CD4-positive, alpha-beta memory T cell (primary cell): ENCODE measurements at places on chromosomes 16 and 17. TPM values are rescaled to one million over a fixed set of nuclear protein-coding genes. Genes with fewer than 3 reads are reported as not detected.

DNA sequence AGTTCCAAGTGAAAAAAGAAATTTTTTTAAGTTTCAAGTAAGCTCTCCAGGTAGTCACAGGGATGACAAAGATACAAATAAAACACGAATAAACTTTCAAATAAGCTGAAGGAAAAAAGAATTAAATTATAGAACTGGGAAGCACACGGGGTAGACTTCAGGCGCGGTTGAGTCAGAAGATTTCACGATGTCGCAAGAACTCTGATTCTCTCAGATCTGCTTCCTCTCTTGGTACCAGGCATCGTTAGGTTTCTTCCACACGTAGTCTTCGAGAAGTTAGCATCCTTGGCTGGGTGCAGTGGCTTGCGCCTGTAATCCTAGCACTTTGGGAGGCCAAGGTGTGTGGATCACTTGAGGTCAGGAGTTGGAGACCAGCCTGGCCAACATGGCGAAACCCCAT lies 784.1 kb upstream of the RBFOX1 start:
- no peak overlapping the region for H3K27ac ChIP-seq
- no peak overlapping the region for H3K4me3 ChIP-seq

DNA sequence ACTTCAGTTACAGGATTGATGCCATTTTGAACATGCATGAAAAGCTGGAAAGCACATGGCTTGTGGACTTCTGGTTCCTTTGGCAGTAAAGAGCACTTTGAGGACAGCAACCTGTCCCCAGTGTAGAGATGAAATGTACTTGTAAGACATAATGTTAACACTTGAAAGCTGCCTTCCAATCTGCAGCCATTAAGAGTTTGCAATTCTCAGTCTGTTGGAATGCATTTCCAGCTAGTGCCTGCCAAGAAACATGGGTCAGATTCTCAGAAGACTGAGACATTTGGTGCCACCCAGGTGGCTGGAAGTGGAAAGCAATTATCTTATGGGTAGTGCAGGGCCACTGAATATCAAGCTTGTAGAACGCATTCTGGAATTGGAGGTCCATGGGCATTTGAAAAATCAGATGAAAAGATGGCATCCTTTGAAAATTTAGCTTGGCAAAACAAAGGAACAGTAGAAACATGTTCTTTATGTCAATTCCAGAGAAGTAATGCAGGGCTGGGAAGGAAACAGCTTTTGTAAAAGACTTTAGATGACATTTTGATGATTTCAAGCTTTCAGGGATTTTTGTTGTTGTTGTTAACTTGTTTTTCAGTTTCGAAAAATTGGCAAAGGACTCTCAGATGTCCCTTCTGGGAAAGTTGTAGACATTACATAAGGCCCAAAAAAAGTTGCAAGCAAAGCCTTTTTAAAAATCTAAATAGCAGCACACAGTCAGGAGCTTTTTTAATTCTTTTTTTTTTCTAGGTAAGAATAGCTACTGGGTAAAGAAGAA lies 147.0 kb downstream of the ABCA8 start:
- H3K27me3 ChIP-seq = no peaks in the 10 kb centered on the region
- no peak overlapping the region for H3K27ac ChIP-seq
- H3K4me3 ChIP-seq = no peak overlapping the region
- H3K4me1 ChIP-seq = no peaks in the 10 kb centered on the region
- DNase-seq = no peak
- H3K36me3 ChIP-seq = no peaks in the 10 kb centered on the region

GRCh38 chr17:47013341-47013740 lies 34.3 kb upstream of the RPRML start:
- peaks cover 5% of the 10 kb centered on the region for H3K4me1 ChIP-seq
- no peak for DNase-seq
- H3K27ac ChIP-seq = no peak overlapping the region
- no peak overlapping the region for H3K4me3 ChIP-seq

ASPHD1 gene
- not detected for polyA plus RNA-seq

GRCh38 chr17:76830987-76831715 lies 37.1 kb upstream of the MGAT5B start:
- no peak overlapping the region for H3K27ac ChIP-seq
- no peaks in the 10 kb centered on the region for H3K27me3 ChIP-seq
- no peak for DNase-seq
- peaks cover 4% of the 10 kb centered on the region for H3K4me1 ChIP-seq

DNA sequence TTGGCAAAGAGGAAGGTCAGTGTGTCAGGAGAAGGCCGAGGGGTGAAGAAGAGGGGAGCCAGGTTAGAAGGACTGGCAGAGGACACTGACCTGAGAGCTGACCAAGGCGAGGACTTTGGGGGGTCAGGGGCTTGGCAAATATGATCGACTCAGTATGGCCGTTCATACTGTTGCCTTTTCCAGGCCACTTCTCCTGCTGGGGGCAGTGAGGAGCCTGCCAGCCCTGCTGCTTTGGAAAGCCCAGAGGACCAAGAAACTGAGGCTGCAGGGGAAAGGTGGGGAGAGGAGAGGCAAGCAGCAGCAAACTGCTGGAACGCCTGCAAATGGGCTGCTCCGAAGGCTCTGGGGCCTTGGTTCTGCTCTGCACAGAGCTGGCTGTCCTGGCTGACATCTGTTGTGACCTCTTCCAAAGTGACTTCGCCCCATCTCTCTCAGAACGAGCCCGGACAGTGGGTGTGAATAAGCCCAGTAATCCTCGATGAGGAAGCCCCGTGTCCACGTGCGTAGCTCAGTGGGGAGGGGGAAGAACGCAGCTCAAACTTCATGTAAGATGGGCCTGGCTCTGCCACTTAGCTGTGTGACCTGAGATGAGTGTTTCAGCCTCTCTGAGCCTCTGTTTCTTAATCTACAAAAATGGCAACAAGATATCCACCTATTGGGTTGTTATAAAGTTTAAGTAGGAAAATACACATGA lies 111.3 kb downstream of the SALL1 start:
- no peak overlapping the region for H3K27ac ChIP-seq
- no peak for DNase-seq
- no peak overlapping the region for H3K4me3 ChIP-seq
- H3K4me1 ChIP-seq = no peaks in the 10 kb centered on the region
- H3K36me3 ChIP-seq = no peaks in the 10 kb centered on the region

- no peaks in the 10 kb centered on the region for H3K4me1 ChIP-seq
- no peak overlapping the region for H3K4me3 ChIP-seq
- no peaks in the 10 kb centered on the region for H3K27me3 ChIP-seq
- DNase-seq = no peak
Observed at GRCh38 chr16:72908362-72909167, 139.4 kb downstream of the ZFHX3 start.

- no peaks in the 10 kb centered on the region for H3K27me3 ChIP-seq
- no peaks in the 10 kb centered on the region for H3K4me1 ChIP-seq
- no peak overlapping the region for H3K27ac ChIP-seq
- peak; percentile 6 for DNase-seq
- no peak overlapping the region for H3K4me3 ChIP-seq
- no peaks in the 10 kb centered on the region for H3K36me3 ChIP-seq
Observed at GRCh38 chr17:8832711-8833352, 33.7 kb upstream of the MFSD6L start.

- DNase-seq = no peak
- no peak overlapping the region for H3K27ac ChIP-seq
- peaks cover 20% of the 10 kb centered on the region for H3K4me1 ChIP-seq
- no peak overlapping the region for H3K4me3 ChIP-seq
- H3K36me3 ChIP-seq = no peaks in the 10 kb centered on the region
Observed at GRCh38 chr17:79779084-79779529, 1.2 kb downstream of the CBX2 start.

SLC2A4 gene
- polyA plus RNA-seq = not detected

- peaks cover 60% of the 10 kb centered on the region for H3K36me3 ChIP-seq
- H3K27me3 ChIP-seq = no peaks in the 10 kb centered on the region
- no peak for DNase-seq
- H3K4me1 ChIP-seq = no peaks in the 10 kb centered on the region
Observed at GRCh38 chr16:3566990-3567389, 10.2 kb downstream of the NLRC3 start.
